ENCODE measurements at places on chromosomes 13 and 19. TPM values are rescaled to one million over a fixed set of nuclear protein-coding genes. Genes with fewer than 3 reads are reported as not detected.

DNA sequence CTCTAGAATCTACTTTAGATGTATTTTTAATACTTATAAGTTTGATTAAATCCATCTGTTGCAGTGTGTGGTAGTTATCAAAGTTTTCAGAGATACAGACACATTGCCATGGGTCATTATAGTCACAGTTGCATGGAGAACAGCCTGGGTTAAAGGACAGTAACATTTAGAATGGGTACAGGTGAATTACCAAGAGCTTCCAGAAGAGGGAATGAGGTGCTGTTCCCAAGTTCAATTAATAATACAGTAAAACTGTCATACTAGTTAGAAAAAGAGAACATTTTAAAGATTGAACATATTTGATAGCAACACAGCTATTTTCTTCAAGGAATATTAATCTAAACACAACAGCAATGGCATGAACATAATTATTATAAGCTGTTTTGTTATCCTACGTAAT lies 322.6 kb upstream of the SLC10A2 start:
- H3K36me3 ChIP-seq: no peaks in the 10 kb centered on the region
- no peaks in the 10 kb centered on the region for H3K27me3 ChIP-seq
- no peak for DNase-seq
- no peak overlapping the region for H3K4me3 ChIP-seq

DNA sequence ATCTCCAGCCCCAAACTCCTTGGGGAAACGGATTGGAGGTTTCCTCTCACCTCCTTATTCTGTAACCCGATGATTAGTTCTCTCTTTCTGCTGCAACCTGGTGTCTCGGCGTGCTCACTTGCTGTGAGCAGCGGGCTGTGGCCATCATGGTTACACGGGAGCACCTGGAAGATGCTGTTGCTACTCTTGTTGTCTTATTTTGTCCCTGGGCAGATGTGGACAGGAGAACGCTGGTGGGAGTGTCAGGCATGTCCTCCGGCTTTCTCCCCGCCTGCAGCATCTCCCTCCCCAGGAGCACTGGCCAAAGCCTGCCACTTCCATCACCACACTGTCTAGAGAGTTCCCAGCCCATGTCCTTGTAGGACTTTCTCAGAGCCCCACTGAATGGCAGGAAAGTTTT lies 211.8 kb upstream of the ZNF536 start:
- peaks cover 27% of the 10 kb centered on the region for H3K27me3 ChIP-seq
- H3K4me3 ChIP-seq: no peak overlapping the region
- no peaks in the 10 kb centered on the region for H3K4me1 ChIP-seq
- no peak for DNase-seq
- no peaks in the 10 kb centered on the region for H3K36me3 ChIP-seq
- peak overlapping the region; percentile 27 for H3K27ac ChIP-seq

DNA sequence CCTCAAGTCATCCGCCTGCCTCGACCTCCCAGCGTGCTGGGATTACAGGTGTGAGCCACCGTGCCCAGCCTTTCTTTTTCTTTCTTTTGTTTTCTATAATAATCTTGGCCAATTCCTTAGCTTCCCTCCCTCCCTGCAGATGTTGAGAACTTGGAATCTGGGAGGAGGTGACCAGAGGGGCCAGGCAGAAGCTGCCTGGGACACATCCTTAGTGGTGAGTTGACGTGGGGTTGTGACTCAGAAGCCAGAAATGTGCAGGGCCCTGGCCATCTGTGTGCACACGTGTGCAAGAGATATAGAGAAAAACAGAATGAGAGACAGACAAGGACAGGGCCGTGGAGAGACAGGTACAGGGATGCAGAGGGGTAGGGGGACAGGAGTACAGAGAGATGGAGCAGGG lies 154.3 kb downstream of the SIPA1L3 start:
- no peak overlapping the region for H3K4me3 ChIP-seq
- H3K4me1 ChIP-seq: peaks cover 31% of the 10 kb centered on the region
- no peak for DNase-seq
- H3K27ac ChIP-seq: peak overlapping the region; percentile 85
- H3K27me3 ChIP-seq: no peaks in the 10 kb centered on the region

DNA sequence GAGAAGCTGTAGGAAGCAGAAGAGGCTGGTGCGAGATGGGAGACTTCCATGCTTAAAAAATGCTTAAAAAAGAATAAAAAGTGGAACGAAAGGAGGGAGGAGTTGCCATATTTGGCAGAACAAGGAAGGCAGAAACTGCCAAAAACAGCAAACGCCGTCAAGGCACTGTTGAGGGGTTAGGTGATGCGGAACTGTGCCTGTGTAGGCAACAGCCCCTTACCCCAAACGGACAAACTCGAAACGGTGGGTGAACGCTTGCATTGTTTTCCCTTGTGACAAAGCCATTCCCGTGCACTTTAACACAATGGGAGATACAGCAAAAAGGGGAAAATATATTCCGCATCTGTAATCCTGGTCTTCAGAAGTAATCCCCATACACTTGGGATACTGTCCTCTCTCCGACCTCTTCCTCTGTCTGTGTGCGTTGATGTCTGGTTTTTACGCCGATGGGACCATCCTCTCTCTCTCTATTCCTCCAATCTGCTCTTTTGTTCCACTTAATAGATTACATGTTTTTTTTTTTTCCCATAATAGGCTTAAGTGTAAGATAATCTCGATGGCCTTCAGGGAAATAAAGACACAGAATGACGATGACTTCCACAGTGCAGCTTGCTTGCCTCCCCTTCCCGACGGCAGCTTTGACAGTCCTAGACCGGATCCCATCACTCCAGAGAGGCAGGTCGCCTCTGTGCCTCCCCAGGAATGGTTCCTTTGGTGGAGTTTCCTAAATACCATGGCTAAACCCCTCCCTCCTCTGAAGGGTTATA lies 132.7 kb upstream of the RNF113B start:
- H3K36me3 ChIP-seq: peaks cover 31% of the 10 kb centered on the region
- H3K4me3 ChIP-seq: no peak overlapping the region
- H3K27me3 ChIP-seq: no peaks in the 10 kb centered on the region
- H3K27ac ChIP-seq: no peak overlapping the region
- H3K4me1 ChIP-seq: peaks cover 50% of the 10 kb centered on the region

Gene CBARP
- total RNA-seq: 10.8 TPM

Data from type B pancreatic cell (in vitro differentiated cells).